ENCODE measurements at places on chromosomes 12 and 14. TPM values are rescaled to one million over a fixed set of nuclear protein-coding genes. Genes with fewer than 3 reads are reported as not detected.
A peak's percentile ranks its signal among the peaks of the same experiment; 100 is the strongest.

ACOT6 gene
- total RNA-seq, result not detected

MAP3K12 gene
- 9.3 TPM for total RNA-seq

KRT85 gene
- total RNA-seq, result not detected

SIX6 gene
- not detected for total RNA-seq

FBXO34 gene
- 60.0 TPM for total RNA-seq

TRMT61A gene
- 14.9 TPM for total RNA-seq

TTC8 gene
- total RNA-seq, result 118 TPM

C14orf132 gene
- 3.1 TPM for total RNA-seq

GNPNAT1 gene
- 10.9 TPM for total RNA-seq

- no peak for DNase-seq
These were observed 8.3 kb downstream of the TNFAIP2 start for GRCh38 chr14:103131580-103131979.

- DNase-seq, result no peak
These were observed 122.2 kb downstream of the NTS start for GRCh38 chr12:85996280-85996679.

DNA sequence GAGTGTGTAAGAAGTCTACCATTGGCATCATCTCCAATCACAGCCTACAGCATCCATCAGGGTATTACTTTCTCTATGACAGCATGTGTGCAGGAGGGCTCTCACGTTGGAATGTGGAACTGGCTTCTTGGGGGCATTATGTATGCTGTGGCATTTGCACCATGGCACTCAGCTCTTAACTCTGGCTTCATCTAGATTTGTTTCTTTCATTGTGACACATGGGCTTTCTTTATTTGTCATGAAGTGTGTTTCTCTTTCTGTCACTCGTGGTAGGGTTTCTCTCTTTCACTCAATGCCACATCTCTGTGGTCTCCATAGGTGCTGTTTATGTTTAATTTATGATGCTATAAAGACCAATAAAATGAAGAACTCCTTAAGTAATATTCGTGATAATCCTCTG, 191.2 kb upstream of the GARIN2 start:
- no peak for DNase-seq

GRCh38 chr14:93002851-93003298, 79.9 kb downstream of the CHGA start:
- DNase-seq, result no peak

- DNase-seq, result no peak
These were observed 24.0 kb upstream of the HIGD1C start for GRCh38 chr12:50928392-50928791.

DNA sequence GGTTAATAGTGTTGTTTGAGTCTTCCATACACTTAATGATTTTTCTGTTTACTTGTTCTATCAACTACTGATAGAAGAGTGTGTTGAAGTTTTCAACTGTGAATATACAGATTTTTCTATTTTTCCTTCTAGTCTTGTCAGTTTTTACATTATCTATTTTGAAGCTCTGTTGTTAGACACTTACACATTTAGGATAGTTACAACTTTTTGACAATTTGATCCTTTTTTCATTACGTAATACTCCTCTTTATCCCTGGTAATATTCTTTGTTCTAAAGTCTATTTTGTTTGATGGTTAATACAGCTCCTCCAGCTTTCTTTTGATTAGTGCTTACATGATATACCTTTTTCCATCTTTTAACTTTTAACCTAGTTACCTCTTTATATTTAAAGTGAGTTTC, 45.2 kb downstream of the DHRS2 start:
- DNase-seq, result no peak

- DNase-seq, result no peak
These were observed 249.9 kb upstream of the RGS6 start for GRCh38 chr14:71682337-71682736.

DNA sequence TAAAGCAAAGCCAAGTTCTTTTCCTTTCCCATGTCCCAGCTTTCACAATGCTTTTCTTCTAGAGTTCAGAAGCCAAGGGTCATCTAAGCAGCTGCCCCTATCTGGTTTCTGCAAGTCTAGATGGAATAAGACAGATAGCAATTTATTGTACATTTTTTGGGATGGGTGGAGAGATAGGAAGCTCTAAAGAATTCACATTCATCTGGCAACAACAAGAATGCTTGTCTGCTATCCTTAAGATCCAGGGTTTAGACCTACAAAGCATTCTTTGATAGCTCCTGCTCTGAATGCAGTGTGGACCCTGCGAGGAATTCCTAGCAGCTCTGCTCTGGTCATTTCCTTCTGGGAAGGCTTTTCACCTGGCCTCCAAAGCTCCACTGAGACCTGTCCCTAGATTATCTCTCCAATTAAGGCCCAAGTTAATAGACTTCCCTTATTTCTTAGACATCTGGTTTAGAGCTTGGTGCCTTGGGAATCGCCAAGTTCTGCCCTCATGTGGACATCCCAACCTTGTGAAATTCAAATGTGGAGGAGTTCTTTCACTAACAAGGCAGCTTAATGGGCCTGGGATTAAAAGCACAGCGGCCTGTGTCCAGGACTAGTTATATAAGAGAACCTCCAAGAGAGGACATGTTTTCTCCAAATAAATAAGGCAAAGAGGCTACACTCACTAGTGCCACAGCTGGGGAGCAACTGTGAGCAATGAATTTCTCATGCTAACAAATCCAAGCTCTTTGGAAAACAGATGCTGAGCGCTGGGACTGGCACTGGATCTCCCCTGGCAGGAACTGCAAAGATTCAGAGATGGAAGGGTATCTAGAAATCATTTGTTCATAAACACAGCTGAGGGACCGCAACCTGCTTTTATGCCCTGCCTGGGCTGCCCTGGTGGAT, 384.5 kb upstream of the DDHD1 start:
- no peak for DNase-seq

GRCh38 chr12:15632708-15633107, 156.5 kb downstream of the EPS8 start:
- DNase-seq, result no peak

DNA sequence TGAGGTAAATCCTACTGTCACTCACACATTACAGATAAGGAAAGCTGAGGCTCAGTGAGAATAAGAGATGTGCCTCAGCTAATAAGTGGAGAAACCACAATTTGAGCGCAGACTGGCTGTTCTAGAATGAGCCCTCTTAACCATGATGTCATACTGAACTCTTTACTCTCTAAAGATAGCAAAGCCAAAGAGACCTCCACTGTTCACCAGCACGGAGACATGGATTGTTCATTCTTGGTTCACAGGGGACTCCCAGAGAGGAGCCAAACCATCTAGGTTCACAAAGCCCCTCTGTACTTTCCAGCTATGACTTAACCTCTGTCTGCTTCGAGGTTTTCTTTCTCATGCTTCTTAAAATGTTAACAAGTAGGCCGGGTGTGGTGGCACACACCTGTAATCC, 32.7 kb upstream of the YARS2 start:
- no peak for DNase-seq

GRCh38 chr12:71873821-71874220, 34.3 kb downstream of the TBC1D15 start:
- DNase-seq, result no peak

GRCh38 chr14:52987514-52987913, 36.7 kb upstream of the FERMT2 start:
- DNase-seq, result no peak

DNA sequence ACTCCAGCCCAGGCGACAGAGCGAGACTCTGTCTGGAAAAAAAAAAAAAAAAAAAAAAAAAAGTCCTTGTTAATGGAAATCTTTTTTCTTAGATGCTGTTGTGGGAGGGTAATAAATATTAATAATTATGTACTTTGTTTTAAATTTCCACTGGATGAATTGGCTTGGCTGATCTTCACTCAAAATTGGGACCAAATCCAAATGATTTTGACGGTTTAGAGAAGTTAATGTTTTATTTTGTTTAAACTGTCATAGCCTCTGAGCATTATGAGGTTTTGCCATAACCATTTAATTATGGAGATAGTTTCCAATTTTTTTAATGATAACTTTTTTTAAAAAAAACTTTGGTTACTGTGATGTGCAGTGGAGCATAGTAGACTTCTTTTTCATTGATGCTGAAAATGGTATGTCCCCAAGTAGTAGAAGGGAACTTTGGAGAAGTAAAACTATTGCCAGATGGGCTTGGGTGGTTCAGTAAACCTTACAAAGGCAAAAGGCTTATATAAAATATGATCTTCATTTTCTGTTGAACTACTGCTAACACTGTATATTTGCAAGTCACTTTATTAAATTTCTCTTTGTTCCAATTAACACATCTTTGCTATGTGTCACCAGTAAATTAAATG, 3.9 kb upstream of the PMCH start:
- no peak for DNase-seq

GRCh38 chr12:130747867-130748740, 32.0 kb upstream of the RIMBP2 start:
- peak; percentile 80 for DNase-seq

GRCh38 chr12:18146363-18146762, 56.4 kb upstream of the RERGL start:
- DNase-seq, result no peak

GRCh38 chr14:71358209-71358931, 451.1 kb downstream of the PCNX1 start:
- DNase-seq, result no peak
